Stimulated activated CD4-positive, alpha-beta T cell treated with anti-CD3 and anti-CD28 coated beads, Interleukin-4, amount 100 ng/mL, for 24 hours (primary cell): ENCODE measurements at places on chromosomes 11 and 22.

- no peak for DNase-seq
Measured at GRCh38 chr11:117229931-117230285, 2.0 kb downstream of the PCSK7 start.

DNA sequence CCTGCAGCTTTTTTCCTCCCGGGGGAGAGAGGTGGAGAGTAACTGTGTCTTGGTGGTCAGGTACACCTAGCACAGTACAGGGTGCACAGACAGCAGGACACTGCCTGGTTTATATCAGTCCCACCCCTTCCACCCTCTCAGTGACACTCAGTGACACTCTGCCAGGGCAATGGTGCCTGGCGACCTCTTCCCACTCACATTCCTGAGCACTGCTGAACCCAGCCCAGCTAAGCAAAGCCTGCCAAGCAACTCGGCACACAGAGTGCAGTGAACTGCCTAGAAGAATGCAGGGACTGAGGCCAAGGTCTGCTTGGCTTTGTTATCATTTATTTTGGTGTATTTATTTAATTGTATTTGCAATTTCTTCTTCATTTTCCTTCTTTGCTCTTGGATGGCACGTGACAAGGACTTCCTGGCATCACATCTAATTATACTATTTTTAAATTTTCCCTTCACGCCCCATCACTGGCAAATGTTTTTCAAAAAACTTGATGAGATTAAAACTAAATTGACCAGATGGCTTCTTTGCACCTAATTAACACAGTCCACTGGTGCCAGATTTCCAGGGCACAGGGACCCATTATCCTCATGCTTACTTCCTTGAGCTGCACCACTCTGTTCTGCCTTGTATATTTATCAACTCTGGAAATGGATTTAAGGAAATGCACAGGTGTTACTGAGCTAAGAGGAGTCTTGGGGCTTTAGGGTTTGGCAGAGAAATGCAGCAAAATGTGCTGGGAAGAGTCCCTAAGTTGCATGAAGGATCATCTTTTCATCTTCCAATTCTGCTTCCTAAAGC is 205.6 kb downstream of the ADAMTS15 start:
- DNase-seq: no peak

DNA sequence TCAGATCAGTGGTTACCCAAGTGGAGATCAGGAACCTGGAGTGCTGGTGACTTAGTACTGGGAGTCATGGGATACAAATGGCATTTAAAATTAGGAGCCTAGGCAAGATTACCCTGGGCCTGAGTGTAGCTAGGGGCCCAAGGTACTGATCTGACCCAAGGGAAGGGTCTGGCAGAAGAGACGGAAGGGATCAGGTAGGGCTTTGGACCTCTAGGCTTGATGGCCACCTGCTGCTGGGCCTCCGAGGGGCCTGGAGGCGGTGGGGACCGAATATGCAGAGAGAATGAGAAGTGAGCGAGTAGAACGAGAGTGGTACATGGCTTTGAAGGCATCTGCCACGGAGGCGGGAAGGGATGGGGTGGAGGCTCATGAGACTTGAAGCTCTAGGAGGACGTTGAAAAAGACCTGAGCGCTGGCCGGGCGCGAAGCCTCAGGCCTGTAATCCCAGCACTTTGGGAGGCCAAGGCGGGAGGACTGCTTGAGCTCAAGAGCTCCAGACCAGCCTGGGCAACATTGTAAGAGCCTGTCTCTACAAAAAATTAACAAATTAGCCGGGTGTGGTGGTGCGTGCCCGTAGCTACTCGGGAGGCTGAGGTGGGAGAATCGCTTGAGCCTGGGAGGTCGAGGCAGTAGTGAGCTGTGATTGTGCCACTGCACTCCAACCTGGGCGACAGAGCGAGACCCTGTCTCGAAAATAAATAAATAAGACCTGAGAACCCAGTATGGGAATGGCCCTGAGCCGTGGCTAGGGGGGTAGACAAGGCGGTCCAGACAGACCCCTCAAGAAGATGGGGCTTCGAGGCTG is 563 bp upstream of the PPIL2 start:
- DNase-seq: no peak

DNA sequence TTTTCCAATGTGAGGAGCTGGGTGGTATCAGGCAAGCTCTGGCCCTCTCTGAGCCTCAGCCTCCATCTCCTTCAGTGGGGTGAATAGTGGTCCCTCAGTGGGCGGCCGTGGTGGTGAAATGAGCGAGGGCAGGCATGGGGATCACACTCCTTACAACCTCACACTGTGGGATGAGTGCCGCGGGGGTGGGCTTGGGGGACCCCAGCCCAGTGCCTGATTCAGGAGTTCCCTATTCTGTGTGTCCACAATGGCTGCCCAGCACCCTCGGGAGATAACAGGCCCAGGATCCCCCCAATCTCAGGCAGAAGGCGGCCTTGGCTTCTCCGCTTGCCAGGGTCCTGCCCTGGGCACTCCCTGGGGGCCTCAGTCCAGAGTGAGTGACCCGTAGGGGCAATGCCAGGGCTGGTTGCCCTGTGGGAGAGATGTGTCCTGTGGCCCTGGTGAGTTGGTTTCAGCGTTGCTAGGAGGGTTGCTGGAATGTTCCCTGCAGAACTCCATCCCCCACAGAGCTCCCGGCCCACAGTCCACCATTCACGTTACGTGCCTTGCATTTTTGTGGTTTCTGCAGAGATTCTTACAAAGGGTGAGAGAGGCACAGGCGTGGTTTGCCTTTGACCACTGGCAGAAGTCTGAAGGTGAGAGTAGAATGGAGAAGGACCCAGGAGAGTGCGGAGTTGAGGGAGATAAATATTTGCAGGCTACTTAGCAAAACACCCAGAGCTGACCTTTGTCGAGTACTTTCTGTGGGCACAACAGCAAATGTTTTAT is 2.9 kb downstream of the ALDH3B1 start:
- no peak for DNase-seq

DNA sequence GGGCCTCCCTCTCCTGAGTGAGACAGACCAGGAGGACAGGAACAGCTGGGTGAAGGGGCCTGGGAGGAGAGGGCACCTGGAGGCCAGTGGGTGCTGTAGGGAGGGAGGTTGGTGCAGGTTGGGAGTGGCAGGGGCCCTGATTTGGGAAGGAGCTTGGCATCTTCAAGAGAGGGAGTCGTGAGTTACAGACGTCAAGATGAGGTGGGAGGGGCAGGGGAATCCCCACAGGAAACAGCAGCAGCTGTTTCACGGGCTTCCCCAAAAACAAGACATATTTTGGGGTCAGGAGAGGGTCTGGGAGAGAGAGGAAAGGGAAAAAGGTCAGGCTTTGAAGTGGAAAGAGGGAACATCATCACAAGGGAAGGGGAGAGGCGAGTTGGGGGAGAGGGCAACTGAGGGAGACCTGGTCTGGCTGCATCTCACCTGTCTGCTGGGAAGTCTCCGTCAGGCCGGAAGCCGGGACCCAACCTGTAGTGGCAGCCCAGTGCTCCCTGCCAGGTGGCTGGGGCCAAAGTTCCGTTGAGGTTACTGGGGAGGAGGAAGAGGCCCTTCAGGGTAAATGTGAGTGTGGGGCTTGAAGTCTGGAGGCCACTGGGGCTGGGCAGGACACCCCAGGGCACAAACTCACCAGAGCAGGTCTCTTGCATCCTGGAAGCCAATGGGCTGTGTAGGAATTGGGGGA is 4.4 kb downstream of the NAALADL1 start:
- DNase-seq: peak; percentile 22

GRCh38 chr11:36161572-36161971 is 127.7 kb downstream of the COMMD9 start:
- no peak for DNase-seq

DNA sequence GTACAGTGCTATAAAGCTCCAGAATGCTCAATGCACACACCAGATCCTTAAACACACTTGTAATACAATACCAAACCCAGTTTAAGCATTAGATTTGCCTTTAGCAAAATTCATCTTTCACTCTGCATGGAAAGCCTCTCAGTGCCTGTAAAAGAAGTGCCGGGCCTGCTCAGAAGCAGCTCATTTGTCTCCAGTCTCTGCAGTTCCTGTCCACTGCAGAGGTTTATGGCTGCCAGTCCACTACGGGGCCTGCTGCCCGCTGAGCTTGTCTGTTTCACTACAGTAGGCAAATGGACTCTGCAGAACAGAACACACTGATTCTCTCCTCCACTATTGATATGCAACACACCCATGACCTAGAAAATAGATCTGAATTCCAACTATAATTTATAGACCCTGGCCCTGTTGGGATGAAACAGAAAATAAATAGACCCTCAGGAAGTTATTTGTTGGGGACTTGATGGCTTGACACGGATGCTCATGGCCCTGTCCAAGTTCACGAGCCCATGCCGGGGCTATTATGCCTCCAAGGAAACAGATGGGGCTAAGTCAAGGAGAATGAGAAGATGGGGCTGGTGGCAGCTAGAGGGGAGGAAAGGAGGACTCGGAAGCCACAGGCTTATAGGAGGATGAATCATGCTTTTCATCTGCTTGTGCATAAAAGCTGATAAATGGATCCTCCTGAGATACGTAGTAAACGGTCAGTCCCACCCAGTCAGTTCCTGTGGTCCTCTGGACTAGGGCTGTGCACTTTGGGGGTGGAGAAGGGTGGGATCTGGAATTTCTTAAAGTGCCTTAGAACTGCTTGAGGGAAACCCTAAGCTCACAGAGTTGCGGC is 416.8 kb upstream of the TENM4 start:
- DNase-seq: no peak

DNA sequence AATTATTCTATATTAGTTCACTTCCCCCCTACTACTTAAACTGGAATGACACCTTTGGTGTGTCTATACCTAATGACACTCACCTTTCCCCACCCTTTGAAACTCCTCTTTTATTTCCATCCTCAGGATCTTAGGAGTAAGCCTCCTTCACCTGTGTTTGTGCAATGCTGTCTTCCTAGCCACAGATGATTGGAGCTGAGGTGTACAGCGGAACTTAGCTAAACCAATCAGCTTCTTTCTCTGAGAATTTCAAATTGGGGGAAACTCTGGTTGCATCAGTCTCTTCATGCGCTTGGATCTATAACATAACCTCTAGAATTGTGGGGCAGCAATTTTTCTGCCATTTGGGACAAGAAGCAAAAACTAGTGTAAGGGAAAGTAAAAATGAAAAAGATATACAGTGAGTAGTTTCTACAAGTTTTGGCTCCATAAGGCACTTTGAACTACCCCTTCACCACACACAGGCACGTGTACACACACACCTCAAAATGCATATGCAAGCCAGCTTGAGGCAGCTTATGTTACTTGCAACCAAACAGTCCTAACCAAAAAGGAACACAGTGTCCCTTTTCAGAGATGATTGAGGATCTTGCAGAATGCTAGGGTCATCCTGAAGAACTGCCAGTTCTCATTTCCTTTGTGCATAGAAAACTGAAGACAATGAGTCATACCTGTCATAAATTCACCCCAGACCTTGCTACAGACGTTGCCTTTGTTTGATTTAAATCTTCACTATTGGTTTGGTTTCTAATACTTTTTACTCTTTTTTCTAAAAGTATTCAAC is 36.0 kb upstream of the LDLRAD3 start:
- DNase-seq: no peak

- no peak for DNase-seq
Measured at GRCh38 chr22:27111796-27112672, 454.6 kb downstream of the MIAT start.

DNA sequence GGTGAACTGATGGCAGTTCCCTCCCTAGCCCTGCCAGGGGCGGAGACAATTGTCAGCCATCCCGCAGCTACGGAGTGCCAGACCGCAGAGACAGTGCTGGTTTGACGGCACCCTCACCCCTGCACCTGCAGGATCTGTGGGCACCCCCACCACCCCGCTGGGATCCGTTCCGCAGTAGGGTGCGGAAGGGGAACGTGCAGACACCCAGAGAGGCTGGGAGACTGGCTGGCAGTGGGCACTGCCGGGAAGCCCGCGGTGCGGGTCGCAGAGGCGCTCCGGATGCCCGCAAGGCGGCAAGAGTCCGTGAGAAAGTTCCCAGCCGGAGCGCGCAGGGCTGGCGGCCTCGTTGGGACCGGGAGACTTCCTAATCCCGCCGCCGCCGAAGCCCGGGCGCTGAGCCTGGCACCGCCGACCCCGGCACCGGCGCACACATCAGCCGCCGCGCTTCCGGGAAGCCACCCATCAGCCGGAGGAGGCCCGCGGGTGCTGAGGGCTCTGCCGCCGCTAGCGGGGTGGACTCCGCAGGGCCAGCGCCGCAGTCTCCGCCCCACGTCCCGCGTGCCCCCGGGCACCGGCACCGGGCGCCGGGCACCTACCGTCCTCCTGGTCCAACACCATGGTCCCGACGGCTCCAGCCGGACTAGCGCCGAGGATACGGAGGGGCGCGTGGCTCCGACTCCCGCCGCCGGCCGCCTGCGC is 4.3 kb upstream of the LMO1 start:
- DNase-seq: peak; percentile 8

- no peak for DNase-seq
Measured at GRCh38 chr22:46578251-46578823, 40.9 kb upstream of the CELSR1 start.

DNA sequence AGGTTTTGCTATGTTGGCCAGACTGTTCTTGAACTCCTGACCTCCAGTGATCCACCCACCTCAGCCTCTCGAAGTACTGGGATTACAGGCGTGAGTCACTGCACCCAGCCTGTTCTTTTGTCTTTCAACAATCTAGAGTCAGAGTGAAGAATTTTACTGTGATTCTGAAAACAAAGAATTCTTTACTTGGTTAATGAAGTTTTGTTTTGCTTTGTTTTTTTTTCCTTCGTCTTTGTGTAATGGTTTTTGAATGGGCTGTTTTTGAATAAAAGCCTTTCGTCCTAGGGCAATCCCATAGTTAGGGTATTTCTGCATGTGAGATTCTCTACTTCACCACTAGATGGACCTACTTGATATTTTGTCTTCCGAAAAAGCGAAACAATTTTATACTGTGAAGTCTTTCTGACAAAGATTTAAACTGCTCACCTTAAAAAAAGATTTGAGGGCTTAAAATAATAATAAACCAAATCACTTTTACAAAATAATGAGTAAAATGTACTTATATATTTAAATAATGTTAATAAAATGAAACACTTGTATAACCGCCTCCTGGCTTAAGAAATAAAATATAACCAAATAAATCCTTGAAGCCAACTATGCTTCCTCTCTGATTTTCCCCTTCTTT is 43.4 kb upstream of the SC5D start:
- DNase-seq: peak; percentile 29

- DNase-seq: no peak
Measured at GRCh38 chr11:16418428-16419097, 62.2 kb upstream of the SOX6 start.
